ENCODE measurements at places on chromosomes 6 and 20.
A peak's percentile ranks its signal among the peaks of the same experiment; 100 is the strongest.

DNA sequence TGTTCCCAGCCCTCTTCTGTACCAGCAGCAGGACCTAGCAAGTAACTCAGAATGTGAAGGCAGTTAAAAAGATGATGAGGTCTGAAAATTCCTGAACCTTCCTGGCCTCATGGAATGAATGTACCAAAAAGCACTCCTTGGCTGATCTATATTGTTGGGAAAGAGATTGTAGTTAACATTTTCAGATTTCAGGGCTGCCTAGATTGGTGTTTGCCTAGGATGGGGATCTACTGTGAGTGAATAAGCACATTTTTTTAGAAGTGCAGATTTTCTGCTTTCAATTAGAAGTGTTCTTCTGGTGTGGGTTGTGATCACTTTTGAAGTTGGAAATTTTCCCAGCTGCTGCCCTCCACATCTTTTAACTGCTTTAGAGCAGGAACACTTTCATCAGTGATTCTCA lies 6.2 kb downstream of the MYLIP start:
- no peak for DNase-seq

DNA sequence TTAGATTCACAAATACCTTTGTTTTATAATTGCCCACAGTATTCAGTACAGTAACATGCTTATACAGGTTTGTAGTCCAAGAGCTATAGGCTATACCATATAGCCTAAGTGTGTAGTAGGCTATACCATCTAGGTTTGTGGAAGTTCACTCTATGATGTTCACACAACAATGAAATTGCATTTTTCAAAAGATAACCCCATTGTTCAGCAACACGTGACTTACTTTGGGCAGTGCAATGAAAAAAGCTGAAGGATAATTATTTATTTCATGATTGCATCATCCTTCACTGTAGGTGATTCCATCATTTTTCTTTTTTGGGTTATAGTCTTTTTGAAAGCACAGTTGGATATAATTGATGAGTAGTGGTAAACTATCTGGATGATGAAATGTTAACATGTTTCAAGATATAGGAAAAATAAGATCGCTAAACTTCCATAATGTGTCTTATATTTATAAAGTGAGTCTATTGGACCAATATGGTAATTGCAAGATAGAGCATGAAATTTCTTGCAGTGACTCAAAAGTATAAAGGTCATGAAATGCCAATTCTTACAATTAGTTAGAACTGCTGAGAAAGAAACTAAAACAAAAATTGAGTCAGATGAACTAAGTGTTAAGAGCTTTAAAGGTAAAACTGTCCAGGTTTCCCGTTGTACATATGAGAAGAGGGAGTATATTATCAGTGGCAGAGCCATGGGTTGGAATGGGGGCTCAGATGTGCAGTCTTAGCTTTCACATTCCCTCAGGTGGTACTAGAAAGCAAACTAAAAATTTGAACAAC lies 164.4 kb downstream of the ZFAND3 start:
- no peak for DNase-seq

- DNase-seq: no peak
These were observed 24.7 kb upstream of the CRISP1 start for GRCh38 chr6:49890988-49891387.

- DNase-seq: peak; percentile 36
These were observed 113.2 kb downstream of the VIP start for GRCh38 chr6:152863618-152864326.

DNA sequence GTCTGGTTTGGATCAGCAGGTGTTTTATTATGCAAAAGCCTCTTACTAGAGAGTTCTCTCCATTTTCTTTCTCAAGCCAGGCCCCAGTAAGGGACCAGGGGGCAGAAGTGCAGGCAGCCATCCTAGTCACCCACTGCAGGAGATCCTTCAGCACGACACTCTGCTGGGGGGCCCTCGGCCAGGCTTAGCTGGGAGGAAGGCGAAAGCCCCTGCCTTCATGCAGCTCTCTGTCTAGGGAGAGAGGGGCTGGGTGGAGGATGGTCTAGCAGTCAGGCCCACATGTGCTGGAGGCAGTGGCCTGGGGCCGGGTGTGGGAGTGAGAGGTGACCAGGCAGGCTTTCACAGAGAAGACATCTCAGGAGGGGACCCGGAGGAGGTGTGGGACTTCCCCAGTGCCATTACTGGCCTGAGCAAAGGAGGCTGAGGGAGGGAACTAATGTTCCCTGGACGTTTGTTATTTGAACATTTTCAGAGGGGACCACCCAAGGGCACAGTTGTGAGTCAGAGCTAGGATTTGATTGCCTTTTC lies 33.5 kb upstream of the VSTM2L start:
- DNase-seq: no peak

- no peak for DNase-seq
These were observed 59.8 kb downstream of the SHPRH start for GRCh38 chr6:145904391-145904790.

All from activated naive CD4-positive, alpha-beta T cell (primary cell).